Stimulated activated CD4-positive, alpha-beta T cell treated with anti-CD3 and anti-CD28 coated beads, Interleukin-15, amount 100 ng/mL, for 48 hours (primary cell): ENCODE measurements at places on chromosomes 6 and 20.

- DNase-seq, result no peak
Observed at GRCh38 chr6:31092238-31092637, 20.1 kb downstream of the C6orf15 start.

DNA sequence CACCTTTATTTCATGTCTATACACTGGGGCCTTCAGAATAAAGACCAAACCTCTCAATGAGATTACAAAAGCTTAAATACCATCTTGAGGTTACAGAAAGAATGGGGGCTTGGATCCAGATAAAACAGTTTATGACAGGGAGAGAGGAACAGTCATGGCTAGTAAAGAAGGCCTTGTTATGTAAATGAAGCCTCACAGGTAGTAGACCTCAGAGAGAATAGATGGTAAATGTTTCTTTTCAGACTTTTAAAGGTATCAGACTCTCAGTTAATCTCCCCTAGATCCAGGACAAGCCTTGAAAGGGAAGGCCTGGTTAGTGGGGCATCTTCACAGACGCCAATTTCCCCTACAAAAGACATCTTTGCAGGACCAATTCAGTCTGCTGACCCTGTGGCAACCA, 1325.6 kb downstream of the HACE1 start:
- no peak for DNase-seq

- DNase-seq, result no peak
Observed at GRCh38 chr20:46246559-46246958, 61.7 kb downstream of the CDH22 start.

DNA sequence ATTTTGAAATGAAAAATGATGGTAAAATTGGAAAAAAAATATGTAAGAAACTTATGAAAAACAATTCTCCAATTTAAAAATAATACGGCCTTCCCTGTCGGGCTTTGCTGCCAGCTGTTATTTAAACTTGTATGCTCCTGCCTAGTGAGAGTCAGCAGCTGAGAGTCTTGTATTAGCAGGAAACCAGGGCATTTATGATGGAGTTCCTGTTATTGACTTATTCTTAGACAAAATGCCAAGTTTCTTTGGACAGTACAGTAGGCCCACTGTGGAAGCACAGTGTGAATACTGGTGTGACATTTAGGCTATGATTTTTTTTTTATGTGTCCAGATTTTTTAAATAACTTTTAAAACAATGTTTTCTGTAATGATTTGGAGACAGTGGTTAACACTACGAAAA, 42.1 kb downstream of the GMDS start:
- DNase-seq, result no peak
